Activated naive CD4-positive, alpha-beta T cell treated with anti-CD3 and anti-CD28 coated beads, Interleukin-2, amount 10 ng/mL, durations not matched to agents 7 days and 5 days (primary cell): ENCODE measurements at places on chromosomes 16 and 17.

DNA sequence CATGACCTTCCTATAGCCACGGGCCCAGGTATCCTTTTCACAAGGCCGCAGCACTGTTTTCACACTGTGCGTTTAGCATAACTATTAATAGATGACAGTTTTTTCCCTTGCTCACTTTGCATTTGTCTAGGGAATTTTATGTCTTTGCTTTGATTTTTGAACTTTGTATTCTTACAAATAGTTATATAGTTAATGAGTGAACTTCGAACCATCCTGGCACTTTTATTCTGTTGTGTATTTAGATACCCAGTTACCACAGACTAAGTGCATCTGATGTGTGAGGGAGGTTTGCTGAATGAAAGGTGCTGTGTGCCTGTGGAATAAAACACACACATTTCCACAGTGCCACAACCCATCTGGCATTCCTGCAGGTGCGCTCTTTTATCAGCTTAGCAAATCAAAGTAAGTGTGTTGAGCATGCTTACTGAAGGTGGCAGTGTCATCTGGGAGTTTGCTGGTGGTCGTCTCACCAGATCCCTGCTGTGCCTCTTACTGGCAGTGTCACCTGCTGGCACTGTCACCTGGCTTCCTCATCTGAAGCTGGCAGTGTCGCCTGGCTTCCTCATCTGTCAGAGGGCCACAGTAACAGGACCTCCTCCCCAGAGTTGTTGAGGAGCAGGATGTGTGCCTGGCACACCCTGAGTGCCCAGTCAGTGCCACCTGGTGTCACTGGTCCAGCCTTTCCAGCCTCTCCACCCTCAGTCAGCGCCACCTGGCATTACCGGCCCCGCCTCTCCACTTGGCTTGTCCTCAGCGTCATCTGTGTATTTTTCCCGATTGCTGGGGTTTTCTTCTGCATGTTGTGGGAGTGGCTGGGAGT is 37.6 kb downstream of the USP10 start:
- DNase-seq = no peak

DNA sequence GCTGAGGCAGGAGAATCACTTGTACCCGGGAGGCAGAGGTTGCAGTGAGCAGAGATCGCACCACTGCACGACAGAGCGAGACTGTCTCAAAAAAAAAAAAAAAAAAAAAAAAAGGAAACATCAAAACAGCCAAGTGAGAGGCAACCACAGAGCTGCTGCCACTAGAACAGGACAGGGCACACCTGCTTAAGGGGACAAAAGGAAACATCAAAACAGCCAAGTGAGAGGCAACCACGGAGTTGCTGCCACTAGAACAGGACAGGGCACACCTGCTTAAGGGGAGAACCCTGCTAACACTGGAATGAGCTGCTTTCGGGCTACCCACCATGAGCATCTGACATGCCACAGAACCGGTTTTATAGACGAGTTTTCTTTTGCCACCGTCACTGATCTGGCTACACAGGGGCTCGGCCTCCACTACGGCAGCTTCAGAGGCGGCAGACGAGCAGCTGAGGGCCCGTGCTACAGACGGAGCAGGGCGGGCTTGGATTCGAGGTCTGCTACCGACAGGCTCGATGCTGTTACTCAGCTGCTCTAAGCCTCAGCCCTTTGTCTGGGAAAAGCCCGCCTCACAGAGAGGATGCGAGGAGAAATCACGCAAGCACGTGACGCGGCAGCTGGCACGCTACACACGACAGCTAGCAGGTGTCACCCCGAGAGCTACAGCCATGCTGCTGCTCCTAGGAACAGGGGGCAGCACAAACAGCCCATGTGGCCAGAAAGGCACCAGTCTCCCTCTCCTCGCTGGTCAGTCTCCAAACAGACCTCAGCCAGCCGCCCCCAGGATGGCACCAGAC is 2.0 kb downstream of the P4HB start:
- DNase-seq = no peak

- no peak for DNase-seq
These were observed 885 bp upstream of the SLFN13 start for GRCh38 chr17:35449371-35449931.

DNA sequence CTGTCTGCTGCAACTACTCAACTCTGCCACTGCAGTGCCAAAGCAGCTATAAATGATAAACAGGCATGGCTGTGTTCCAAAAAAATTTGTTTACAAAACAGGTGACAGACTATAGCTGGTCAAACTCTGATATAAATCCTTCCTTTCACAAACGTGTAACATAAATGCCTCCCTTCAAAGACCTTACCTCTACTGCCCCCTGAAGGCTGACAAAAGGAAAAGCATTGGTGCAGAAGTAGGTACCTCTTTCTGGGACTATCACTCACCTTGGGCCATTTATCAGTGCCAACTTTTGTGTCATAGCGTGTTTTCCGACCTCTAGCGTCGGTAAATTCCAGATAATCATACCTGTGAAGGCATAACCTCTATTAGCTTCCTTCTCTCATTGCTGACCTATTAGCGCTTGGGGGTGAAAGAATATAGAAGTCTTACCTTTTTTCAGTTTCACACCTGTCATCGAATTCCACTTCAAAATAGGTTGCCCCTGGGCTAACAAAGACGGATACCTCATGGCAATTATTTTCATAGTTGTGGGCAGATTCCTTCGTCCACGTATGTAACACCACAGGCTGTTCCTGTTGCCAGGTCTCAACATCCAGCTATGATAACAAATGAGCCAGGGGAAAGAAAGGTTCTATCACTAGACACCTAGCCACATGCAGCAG is 67.9 kb downstream of the ZZEF1 start:
- DNase-seq = peak; percentile 26

DNA sequence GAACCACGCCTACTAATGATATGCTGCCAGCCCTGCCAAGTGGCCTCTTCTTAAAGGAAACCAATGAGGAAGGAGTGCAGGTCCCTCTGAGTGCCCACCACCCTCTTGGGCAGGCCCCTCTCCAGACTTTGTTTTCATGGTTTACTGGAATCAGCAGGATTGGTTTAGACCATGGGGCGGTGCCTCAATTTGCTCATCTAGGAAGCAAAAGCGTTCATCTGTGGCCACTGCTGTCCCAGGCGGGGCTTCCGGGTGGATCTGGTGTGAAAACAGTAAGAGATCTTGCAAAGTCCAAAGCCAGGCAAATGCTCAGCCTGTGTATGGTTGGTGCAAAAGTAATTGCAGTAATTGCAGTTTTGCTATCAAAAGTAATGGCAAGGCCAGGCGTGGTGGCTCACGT is 71.3 kb downstream of the AMFR start:
- DNase-seq = peak; percentile 7

GRCh38 chr17:67992548-67993152 is 3.6 kb downstream of the C17orf58 start:
- no peak for DNase-seq

- DNase-seq = no peak
These were observed 4.8 kb downstream of the SPNS2 start for GRCh38 chr17:4503283-4504025.

DNA sequence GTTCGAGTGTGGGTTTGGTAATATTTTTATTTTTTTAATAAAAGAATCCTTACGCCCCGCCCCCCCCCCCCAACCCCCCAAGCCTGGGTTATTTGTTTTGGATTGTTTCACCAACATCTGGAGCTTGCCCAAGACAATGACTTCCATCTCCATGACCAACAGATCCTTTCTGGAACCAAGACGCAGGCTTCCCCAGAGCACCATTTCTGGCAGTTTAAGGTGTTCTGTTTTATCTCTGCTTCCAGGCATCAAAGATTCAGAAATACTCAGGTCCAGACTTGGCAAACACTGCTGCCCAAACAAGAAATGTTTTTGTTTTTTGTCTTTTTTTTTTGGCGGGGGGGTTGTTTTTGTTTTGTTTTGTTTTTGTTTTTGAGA is 56.1 kb downstream of the PLXDC1 start:
- no peak for DNase-seq

- no peak for DNase-seq
These were observed 553 bp upstream of the RAB11FIP4 start for GRCh38 chr17:31390748-31391495.

DNA sequence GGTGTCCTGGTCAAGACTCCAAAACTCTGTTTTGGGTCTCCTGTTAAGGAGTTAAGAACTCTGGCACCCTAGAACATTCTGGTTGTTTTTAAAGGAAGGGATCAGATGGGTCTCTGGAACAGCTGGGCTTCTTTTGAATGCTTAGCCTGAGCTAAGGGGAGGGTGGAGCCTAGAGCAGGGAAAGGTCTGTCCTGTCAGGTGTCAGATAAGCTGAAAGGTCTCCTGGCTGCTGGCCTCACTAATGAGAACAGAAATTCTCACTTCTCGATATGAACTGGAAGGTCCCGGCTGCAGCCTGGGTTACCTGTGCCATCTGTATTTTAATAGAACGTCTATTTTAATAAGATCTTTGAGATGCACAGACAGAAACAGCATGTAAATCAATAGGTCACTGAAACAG is 69.0 kb downstream of the RAP1GAP2 start:
- DNase-seq = no peak

- DNase-seq = no peak
These were observed 40.1 kb upstream of the RPL38 start for GRCh38 chr17:74163271-74163821.

DNA sequence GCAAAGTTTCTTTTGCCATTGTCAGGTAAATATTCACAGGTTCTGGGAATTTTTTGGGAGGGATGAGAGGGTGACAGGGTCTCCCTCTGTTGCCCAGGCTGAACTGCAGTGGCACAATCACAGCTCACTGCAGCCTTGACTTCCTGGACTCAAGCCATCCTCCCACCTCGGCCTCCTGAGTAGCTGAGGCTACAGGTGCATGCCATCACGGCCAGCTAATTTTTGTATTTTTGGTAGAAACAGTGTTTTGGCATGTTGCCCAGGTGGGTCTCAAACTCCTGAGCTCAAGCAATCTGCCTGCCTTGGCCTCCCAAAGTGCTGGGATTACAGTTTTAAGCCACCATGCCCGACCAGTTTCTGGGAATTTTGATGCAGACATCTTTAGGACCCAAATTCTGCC is 53.0 kb downstream of the IQCK start:
- no peak for DNase-seq

DNA sequence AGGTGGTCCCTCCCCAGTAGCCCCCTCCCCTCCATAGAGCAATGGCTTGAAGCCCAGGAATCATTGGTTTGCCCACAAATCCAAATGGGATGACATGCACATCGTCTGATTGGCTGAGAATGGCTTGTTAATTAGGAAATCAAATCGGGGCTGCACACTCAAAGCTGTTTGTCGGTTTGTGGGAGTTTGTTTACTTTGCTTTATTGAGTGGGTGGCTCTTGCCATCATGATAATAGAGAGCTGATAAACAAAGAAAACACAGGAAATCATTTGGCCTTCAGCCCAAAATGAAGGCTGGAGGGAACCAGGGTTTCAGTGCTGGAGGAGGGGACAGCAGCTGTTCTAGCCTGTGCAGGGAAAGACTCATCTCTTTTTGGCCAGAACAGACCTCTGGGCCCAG is 316.3 kb downstream of the CBLN1 start:
- DNase-seq = no peak

- DNase-seq = peak; percentile 87
These were observed 8.7 kb downstream of the CLUAP1 start for GRCh38 chr16:3509470-3509928.

DNA sequence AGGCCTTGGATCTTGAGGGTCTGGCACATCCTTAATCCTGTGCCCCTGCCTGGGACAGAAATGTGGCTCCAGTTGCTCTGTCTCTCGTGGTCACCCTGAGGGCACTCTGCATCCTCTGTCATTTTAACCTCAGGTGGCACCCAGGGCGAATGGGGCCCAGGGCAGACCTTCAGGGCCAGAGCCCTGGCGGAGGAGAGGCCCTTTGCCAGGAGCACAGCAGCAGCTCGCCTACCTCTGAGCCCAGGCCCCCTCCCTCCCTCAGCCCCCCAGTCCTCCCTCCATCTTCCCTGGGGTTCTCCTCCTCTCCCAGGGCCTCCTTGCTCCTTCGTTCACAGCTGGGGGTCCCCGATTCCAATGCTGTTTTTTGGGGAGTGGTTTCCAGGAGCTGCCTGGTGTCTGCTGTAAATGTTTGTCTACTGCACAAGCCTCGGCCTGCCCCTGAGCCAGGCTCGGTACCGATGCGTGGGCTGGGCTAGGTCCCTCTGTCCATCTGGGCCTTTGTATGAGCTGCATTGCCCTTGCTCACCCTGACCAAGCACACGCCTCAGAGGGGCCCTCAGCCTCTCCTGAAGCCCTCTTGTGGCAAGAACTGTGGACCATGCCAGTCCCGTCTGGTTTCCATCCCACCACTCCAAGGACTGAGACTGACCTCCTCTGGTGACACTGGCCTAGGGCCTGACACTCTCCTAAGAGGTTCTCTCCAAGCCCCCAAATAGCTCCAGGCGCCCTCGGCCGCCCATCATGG is 4.0 kb upstream of the ADGRG3 start:
- DNase-seq = no peak

DNA sequence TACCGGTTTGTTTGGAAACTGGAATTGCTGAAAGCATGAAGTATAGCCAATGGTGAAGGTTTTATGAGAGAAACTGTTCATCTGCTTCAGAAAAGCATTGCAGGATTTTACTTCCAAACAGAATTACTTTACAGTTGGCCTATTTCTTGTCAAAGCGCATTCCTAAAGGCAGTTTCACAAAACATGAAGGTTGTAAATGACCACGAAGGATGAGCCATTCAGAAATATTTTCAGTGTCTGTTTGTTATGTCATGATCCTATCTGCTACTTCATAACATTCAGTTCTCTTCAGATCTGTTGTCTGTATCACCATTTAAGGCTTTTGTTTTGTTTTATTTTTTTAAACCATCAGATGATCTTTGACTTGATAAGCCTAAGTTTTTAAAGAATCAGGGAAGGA is 45.7 kb downstream of the AATF start:
- no peak for DNase-seq

DNA sequence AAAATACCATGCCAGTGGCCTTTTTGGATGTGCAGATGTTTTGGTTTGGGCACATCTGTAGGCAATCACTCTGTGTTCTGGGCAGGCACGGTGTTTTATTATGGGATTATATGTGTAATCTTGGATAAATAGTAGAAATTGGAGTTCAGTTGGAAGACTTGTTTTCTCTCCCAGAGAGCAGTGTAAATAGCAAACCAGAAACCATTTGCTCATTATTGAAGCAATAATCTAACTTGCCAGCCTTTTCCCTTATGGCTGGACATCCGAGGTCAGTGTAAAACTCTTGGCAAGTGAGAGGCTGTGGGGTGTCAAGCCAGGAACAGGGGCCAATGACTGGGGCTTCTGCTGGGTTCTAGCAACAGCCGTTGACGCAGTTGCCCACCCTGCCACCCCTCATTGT is 69.9 kb downstream of the IRX3 start:
- DNase-seq = no peak

DNA sequence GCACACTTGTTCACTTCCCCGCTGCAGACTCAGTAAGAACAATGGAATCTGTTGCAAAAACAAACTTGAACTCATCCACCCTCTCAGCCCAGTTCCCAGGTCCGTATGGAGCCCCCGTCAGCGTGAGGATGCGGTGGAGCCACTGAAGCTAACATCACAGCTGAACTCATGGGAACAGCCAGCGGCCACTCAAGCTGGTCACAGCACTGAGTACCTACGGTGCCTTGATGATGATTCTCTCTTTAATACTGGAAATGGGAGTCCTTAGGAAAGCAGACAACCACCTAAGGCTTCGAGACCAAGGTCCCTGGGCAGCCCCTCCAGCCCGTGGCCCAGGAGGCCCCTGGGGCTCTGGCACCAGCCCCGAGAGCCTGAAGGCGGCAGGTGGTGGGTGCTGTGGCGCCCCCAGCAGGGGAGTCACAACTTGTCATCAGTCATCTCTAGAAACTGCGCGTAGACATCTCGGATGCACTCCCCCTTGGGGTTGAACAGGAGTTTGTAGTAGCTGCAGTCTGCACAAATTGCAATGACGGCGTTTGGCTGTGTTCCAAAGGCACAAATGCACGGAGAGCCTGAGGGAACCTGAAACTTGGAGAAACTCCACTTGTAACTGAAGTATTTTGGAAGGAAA is 31.0 kb upstream of the RHOT1 start:
- DNase-seq = peak; percentile 67
